GM13977 (cell line): ENCODE measurements at places on chromosomes 11 and 22.

GRCh38 chr11:43282607-43283440, 29.0 kb upstream of the API5 start:
- DNase-seq = peak; percentile 45

GRCh38 chr11:33935005-33935404, 43.1 kb upstream of the LMO2 start:
- DNase-seq = no peak

- no peak for DNase-seq
Observed at GRCh38 chr22:45262931-45263462, 21.8 kb upstream of the UPK3A start.

DNA sequence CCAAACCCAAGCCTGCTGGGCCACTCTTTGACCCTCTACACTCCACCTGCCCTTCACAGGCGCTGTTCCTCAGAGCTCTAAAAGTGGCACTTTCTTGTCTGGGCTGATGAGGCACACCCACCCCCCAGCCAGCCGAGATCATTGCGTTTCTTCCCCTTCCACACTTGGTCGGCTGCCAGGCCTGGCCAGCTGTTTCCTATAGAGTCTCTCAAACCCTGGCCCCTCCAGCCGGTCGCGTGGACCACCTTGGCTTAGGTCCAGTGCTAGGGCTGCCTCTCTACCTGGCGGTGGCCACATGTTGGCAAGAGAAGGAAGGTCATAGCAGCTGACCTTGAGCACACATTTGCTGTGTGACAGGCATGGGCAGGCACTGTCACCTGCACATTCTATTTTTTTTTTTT, 60.6 kb downstream of the PPP6R2 start:
- DNase-seq = no peak

DNA sequence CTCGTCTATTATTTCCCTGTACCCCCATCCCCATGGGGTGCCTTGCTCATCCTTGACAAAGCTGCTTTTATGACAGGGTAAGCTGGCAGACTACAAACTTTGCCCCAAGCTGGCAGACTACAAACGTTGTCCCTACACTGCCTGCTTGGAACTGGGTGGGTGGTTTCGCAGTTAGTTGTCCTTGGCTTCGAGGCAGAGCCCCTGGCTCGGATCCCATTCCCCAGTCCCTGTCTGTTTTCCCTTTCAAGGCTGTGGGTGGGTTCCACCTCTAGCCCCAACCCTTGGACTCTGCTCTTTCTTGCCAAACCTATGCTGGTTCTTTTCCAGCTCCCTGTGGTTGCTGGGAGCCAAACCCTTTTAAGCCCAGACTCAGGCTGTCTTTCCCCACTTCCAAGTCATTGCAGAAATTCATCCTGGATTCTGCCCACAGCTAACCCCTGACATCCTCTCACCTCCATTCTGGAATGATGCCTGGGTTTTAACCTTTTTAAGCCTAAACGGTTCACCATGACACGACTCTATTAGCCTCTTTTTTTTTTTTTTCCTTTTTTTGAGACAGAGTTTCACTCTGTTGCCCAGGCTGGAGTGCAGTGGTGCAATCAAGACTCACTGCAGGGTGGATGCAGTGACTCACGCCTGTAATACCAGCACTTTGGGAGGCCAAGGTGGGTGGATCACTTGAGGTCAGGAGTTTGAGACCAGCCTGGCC, 9.2 kb upstream of the RBM14 start:
- DNase-seq = no peak

DNA sequence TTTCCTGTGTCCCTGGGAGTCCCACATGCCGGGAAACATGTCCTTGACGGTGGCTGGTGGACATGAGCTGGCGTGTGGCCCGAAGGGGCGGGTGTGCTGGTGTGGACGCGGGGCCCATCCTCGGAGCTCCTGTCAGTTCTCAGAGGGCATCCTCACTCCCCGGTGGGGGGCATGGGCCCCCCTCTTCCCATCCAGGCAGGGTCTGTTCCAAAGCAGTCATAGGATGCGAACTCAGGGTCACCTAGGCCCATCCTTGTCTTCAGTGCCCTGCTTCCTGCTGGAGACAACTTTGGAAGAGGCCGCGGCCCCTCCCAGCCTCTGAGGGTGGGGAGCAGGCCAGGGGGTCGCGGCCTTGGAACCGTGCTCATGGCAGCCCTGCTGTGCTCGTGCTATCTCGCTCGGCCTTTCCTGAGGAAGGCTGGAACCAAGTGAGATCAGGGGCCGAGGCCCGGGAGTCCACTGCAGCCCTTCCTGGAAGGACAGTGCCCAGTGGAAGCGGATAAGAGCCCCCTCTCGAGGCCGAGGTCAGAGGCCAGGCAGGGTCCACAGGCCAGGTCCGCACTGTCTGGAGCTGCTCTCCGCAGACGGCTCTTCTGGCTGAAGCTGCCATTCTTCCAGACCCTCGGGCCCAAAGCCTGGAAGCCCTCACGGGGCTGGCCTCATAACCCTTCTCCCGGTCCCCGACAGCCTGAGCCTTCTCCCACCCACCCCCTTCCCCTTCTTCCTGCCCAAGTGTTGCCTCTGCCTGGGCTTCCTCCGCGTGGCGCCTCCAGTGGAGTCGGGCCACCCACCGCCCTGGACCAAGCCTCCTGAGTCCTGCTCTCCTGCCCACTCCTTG, 8.7 kb downstream of the GRK2 start:
- DNase-seq = no peak

DNA sequence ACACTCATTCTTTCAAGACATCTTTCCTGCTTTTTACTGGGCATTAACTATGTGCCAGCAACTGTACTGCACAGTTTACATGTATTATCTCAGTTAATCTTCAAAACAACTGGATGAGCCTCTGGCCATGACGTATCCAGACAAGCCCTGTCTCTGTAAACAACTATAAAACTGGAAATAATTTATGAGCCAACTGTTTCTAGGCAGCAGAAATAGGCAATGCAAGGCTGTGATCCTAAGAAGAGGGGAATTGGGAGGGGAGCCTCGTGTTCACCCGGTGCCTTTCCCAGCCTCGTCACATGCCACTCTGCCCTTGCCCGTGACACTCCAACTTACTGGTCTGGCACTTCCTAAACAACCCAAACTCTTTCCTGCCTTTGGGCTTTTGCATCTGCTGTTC, 82.8 kb downstream of the FBXO7 start:
- no peak for DNase-seq

- DNase-seq = no peak
Observed at GRCh38 chr11:117583063-117583801, 213.8 kb downstream of the DSCAML1 start.

DNA sequence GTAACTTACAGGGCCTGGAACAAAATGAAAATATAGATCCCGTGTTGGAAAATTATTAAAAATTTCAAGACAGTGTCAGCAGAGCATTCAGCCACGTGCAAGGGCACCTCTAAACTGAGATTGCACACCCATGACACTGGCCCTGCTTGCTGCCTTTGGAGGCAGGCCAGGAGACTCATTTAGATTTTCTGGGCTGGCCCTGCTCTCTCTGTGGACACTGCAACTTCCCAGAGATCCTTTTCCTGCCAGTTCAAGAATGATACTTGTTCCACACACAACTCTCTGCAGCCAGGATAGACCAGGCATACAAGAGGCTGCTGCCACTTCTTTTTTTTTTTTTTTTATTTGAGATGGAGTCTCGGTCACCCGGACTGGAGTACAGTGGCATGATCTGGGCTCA, 56.7 kb upstream of the PTPRJ start:
- no peak for DNase-seq

- DNase-seq = peak; percentile 79
Observed at GRCh38 chr11:61477727-61478148, 30.8 kb upstream of the LRRC10B start.

GRCh38 chr11:124745835-124746620, 6.0 kb downstream of the VSIG2 start:
- peak; percentile 77 for DNase-seq

DNA sequence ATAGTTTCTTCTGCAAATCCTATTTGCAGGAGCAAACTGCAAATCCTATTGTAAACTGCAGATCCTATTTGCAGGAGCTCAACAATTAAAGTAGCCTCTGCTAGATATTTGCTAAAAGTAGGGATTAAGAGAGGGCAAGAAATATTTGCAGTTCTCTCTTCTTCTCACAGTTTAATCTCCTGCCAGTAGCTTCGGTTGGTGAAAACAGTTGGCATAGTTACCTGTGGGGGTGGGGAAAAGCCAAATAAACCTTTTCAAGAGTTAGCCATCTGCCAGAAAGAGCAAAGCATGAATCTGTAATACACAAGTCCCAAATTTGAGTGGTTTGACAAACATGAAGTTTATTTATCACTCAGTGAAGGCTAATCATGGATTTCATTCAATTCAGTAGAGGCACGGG, 942.5 kb downstream of the JRKL start:
- no peak for DNase-seq

DNA sequence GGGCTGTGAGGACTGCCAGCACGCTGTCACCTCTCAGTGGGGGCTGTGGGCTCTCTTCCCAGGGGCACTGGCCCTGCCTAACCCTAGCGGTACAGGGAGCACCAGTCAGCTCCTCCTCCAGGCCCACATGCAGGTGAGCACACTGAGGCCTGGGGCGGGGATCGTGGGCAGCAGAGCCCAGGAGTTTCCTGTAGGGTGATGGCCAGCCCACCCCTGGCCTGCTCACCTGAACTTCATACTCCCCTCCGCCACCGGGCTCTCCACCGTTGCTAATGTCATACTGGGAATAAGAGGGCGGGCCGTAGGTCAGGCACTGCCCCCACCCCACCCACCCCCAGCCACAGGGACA, 10.0 kb upstream of the TREH start:
- DNase-seq = no peak

DNA sequence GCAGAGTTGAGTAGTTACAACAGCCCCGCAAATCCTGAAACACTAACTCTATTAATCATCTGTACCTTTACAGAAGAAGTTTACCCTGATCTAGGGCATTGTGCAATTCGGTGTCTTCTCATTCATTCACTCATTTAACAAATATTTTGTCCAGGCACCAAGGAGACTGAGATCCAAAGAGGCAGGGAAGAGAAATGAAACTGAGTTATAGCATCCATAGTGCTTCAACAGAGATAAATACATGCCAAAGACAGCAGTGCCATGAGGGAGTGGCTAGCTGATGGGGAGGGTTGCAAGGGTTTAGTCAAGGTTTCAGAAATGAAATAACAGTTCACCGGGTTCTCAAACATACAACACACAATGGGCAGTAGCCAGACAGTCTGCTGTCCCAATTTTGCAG, 40.2 kb upstream of the MTNR1B start:
- DNase-seq = no peak

GRCh38 chr11:102438311-102439062, 14.1 kb downstream of the TMEM123 start:
- DNase-seq = no peak

DNA sequence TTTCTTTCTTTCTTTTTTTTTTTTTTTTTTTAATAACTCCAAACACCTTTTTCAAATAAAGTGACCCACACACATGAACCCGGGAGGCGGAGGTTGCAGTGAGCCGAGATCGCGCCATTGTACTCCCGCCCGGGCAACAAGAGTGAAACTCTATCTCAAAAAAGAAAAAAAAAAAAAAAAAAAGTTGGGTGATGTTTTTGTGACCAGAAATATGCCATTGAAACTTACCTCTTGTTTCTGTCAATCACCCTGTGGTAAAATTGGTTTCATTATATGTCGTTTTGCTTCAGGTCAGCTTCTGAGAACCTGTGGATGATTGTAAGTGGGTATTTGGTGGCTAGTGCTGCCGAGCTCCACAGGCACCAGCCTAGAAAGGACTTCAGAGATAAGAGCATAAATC, 238.8 kb downstream of the TBC1D22A start:
- DNase-seq = peak; percentile 75

DNA sequence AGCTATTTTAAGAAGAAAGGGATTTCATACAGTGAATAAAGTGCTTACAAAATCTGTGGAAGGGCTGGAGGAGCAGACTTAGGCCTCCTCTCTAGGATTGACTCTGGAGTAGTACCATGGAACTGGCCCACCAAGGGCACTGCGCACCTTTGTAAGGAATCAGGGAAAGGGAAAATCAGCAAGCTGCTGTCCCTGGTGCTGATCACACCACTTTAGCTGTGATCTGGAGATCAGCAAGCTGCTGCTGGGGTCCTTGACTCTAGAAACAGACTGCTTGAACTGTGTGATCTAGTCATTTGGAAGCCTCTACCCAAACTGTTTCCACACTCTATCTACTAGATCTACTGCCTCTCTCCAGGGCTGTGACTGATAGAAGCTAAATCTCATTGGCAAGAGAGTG, 18.4 kb upstream of the TECTA start:
- no peak for DNase-seq

- peak; percentile 11 for DNase-seq
Observed at GRCh38 chr11:72230764-72231365, 6.3 kb downstream of the INPPL1 start.

DNA sequence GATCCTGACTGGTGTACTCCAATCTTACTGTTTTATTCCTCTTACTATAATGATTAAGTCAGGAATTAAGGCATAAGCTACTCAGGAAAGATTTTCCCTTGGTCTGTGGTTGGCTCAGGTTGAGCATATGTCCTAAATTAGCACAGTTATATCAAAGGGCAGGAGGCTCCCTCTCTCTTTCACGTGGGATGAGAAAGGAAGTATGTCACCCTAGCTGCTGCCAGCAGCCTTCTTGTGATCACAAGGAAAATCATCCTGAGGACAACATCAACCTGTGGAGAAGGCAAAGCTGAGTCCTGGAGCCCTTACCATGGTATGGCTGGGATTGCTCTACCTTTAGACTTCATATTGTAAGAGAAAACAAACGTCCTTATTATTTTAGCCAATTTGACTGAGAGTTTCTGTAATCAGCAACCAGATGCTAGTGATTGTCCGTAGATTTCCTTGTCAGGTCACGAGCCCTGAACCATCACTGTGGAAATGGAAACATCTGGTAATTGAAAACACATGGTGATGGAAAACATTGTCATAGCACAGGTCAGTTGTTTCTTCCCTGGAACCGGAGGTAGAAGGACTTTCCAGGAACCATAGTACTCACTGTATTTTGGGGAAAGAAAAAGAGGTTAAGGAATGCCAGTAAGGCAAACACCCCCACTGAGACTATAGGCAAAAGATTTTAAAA, 40.6 kb upstream of the DEUP1 start:
- DNase-seq = no peak

- no peak for DNase-seq
Observed at GRCh38 chr22:44147821-44148574, 32.7 kb upstream of the PARVG start.

DNA sequence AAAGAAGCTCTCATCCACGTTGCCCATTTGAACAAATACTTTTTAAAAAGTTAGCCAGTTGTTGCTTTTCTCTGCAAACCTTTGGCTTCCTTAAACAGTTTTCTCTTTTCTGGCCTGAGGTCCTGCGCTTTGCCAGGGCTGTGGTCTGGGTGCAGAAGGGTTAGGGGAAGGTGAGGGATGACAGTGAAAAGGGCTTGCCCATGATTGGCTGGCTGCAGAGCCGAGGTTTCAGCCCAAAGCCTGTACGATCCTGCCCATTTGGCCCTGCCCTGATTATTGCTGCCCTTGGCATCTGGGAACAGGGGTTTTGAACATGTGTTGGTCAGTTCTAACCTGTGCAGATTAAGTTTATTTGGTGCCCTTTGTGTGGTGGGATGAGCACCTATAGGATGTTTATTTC, 1.5 kb downstream of the INCENP start:
- no peak for DNase-seq

- DNase-seq = no peak
Observed at GRCh38 chr11:19472679-19473078, 231.9 kb upstream of the E2F8 start.

GRCh38 chr11:12189543-12190235, 79.3 kb downstream of the MICAL2 start:
- DNase-seq = no peak

- DNase-seq = no peak
Observed at GRCh38 chr11:92264350-92264749, 39.7 kb downstream of the FAT3 start.

- no peak for DNase-seq
Observed at GRCh38 chr22:20486229-20486628, 9.4 kb downstream of the KLHL22 start.
